ENCODE measurements at places on chromosomes 7 and 10.

GRCh38 chr10:61124756-61125530 lies 181.0 kb upstream of the RHOBTB1 start:
- no peak for DNase-seq

DNA sequence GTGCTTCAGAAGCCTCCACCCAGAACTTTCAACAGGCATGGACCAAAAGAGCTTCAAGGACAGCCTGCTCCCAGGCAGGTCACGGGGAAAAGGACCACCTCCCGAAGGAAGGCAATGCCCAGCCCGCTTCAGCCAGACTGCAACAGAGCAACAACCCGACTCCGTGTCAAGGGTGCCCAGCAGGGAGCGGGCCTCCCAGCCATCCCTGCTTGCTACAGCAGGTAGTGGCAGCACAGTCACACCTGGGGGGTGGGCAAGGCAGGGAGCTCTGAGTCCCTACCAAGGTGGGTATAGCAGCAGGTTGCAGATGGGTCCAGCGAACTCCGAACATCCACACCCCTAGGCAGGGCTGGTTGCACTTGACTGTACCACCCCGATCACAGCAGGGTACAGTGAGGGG lies 467.8 kb upstream of the PFKP start:
- DNase-seq = no peak

- no peak for DNase-seq
Measured at GRCh38 chr10:109968953-109969759, 38.6 kb upstream of the ADD3 start.

DNA sequence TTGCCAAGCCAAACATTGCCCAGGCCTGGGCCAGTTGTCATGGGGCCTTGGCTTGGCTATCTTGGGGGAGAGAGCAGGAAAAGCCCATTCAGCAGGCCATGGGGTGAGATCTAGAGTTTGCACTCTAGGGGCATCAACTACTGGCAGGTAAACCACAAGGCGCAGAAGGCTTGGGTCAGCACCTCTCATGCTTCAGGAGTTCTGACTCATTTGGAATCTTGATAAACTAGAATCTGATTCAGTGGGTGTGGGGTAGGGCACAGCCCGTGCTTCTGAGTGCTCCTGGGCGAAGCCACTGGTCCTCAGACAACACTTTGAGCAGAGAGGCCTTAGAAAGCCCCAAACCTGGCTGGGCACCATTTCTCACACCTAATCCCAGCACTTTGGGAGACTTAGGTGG lies 81.1 kb downstream of the RGS10 start:
- no peak for DNase-seq

Data from GF-D8 (cell line).